Activated T-cell treated with anti-CD3 and anti-CD28 coated beads for 24 hours (primary cell): ENCODE measurements at places on chromosomes 2 and 18.

DNA sequence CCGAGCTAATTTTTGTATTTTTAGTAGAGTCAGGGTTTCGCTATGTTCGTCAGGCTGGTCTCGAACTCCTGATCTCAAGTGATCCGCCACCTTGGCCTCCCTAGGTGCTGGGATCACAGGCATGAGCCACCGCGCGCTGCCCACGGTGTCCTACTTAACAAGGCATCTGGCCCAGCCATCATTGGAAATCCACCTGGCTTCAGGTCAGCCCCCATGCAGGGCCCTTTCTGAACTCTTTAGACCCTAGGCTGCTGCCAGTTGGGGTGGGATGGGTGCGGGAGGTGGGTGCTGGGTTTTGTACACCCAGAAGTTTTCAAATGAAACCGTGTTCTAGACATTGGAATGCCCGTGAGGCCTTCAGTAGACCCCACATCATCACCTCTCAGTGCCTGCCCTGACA lies 26.6 kb upstream of the NT5DC4 start:
- no peak for DNase-seq

GRCh38 chr2:99562516-99562915 lies 72.7 kb upstream of the REV1 start:
- no peak for DNase-seq

DNA sequence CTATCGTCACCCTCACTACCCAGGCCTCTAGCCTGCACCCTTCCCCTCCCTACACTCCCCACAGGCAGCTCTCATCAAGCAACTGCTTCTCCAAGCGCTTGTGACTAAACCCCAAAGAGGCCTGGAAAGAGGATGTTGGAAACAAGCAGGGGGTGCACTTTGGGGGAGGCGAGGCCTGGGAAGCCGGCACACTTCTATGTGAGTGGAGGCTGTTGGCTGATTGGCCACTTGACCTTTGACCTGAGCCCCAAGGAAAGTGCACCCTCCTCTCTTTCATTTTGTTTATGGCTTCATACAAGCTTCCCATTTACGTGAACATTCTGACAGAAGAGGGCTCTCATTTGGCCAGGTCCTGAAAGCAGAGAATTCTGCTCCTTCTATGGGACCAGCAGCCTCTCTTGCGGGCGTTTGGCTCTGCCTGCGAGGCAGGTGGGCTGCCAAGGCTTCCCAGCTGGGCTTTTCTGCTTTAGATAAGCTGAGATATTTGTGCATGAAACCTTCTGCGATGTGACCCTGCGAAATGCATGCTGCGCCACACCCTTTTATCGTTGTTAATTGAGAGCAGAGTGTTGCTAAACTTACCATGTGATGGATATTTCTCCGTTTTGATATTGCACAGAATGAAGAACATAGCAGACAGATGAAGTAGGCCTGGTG lies 134.8 kb upstream of the NCK2 start:
- DNase-seq: no peak

- DNase-seq: no peak
Observed at GRCh38 chr2:161913865-161914264, 160.2 kb downstream of the DPP4 start.

GRCh38 chr2:10242451-10242850 lies 60.3 kb upstream of the HPCAL1 start:
- DNase-seq: no peak

DNA sequence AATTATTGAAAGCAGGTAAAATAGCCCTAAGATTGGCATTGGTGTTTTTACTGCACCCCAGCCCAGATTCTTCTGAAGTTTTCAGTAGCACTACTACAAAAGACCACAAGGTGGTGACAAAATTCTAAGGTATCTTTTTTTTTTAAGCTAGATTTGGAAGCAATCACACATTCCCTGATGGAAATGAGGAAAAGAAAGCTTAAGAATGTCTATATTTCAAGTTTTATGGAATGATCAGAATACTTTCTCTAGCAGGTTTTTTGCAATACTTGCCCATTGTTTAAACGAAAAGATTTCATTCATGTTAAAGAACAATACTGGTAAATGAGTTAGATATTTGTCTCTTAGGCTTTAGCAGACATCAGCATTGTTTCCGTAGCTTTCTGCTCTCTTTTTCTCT lies 32.1 kb upstream of the ZNF638 start:
- no peak for DNase-seq

DNA sequence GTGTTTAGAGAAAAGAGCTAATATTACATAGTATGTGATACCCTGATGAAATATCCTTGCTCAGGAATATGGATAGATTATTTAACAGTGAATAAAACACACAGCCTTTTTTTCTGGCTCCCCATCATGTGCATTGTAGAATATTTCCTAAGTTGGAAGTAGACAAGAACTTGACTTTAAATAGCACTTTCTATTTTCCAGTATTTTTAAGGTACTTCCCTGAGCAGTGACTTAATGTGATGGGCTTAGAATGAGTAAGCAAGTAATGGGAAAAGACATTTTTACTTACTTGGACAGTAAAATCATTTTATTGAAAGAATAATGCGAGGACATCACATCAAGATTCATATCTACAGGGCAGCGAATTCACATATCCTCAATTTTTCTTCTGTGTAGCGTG lies 176.7 kb upstream of the SLC8A1 start:
- DNase-seq: no peak
